ENCODE measurements at places on chromosomes 13 and 19.

- DNase-seq = no peak
These were observed 393.8 kb downstream of the SLITRK6 start for GRCh38 chr13:85405316-85405897.

DNA sequence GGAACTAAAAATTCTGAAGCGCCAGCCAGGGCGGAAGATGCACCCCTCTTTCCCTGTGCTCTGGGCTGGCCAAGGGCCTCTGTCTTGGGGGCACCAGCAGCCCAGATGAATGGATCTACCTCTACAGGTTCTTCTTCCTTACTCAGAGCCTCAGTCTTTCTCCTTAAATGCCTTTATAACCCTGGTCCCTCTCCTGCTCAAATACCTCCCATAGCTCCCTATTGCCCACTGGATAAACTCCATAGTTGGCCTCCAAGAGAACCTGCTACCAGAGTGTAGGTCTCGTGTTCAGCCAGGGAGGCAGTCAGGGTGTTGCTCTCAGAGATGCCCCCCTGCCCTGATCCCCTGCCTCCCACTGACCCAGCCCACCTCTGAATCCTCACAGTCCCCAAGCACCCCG, 30.5 kb downstream of the OR10H4 start:
- no peak for DNase-seq

- DNase-seq = no peak
These were observed 961.2 kb upstream of the SPRY2 start for GRCh38 chr13:81302125-81302524.

- no peak for DNase-seq
These were observed 50.2 kb downstream of the RFX2 start for GRCh38 chr19:6059988-6060599.

DNA sequence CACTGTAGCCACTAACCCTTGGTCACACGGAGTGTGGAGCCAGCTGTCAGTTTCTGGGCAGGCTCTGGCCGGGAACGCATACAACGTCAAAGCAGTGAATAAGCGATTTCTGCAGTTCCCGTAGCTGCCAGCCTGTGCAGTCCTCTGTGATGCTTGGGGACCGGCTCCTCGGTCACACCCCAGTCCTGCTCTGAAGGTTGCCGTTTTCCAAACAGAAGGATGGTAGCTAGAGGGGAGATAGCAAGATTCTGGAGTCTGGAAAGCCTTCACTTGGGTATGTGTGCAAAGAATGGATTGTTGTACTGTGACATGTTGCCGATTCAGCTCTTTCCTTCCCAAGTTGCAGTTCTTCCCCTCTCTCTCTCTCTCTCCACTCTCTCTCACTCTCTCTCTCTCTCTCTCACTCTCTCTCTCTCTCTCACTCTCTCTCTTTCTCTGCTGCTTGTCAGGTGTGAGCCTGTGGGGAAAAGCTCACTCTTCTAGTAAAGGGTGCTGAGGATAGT, 38.7 kb upstream of the C1QTNF9 start:
- peak; percentile 66 for DNase-seq

GRCh38 chr19:49071860-49072547, 495 bp downstream of the KCNA7 start:
- peak; percentile 42 for DNase-seq

DNA sequence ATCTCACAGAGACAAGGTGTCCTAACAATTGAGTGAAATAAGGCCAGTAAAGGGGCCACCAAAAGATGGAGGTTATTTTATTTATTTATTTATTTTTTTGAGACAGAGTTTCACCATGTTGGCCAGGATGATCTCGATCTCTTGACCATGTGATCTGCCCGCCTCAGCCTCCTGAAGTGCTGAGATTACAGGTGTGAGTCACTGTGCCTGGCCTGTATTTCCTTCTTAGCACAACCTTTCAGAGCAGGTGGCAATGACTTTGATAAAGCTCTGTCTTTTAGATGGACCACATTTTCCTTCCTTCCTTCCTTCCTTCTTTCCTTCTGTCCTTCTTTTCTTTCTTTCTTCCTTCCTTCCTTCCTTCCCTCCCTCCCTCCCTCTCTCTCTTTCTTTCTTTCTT, 11.0 kb upstream of the DOCK6 start:
- no peak for DNase-seq

DNA sequence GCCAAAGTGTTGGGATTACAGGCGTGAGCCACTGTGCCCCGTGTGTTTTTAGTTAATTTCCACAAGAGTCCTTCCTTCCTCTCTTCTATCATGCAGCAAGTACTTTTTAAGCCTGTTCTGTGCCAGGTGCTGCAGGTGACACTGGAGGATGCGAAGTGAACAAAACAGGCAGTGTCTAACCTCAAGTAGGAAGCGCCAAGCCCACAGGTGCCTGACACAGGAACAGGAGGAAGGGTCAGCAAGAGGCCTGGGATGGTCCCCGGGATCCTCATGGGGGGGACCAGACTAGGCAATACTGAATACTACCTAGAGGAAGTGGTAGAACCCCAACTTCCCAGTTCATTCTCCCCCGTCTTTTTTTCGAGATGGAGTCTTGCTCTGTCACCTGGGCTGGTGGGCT, 1.8 kb upstream of the CALR start:
- no peak for DNase-seq

DNA sequence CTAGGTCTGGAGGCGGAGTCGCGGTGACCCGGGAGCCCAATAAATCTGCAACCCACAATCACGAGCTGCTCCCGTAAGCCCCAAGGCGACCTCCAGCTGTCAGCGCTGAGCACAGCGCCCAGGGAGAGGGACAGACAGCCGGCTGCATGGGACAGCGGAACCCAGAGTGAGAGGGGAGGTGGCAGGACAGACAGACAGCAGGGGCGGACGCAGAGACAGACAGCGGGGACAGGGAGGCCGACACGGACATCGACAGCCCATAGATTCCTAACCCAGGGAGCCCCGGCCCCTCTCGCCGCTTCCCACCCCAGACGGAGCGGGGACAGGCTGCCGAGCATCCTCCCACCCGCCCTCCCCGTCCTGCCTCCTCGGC, at the start of gene SLC5A5:
Gene SLC5A5, plus strand, starts transcription at position 68 of the 373 bp plus-strand sequence. CDS start 375 bp downstream, outside the sequence.
- peak; percentile 47 for DNase-seq

- no peak for DNase-seq
These were observed 8.6 kb downstream of the GTF2F1 start for GRCh38 chr19:6384381-6384780.

- DNase-seq = no peak
These were observed 32.9 kb upstream of the CD177 start for GRCh38 chr19:43320546-43320945.

DNA sequence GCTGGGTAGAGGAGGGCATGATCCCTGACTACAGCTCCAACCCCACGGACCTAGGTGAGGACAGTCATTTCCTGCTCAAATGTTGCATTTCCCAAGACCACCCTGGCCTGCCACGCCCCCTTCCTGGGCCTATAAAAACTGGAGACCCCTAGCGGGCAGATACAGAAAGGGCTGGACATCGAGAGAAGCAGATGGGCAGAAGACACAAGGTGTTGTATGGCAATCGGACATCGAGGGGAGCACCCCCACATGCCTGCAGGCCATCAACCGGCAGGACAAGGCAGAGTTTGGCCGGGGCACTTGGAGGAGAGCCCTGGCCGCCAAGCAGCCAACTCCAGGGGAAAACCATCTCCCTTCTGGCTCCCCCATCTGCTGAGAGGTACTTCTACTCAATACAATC, 746.4 kb downstream of the PCDH9 start:
- DNase-seq = no peak

GRCh38 chr13:113756441-113757097, 2.5 kb upstream of the TMEM255B start:
- DNase-seq = no peak

- DNase-seq = no peak
These were observed 95.0 kb downstream of the CYSLTR2 start for GRCh38 chr13:48748681-48749080.

GRCh38 chr13:50132904-50133357, 117.7 kb downstream of the KCNRG start:
- DNase-seq = no peak

GRCh38 chr13:34502011-34502410, 440.1 kb upstream of the NBEA start:
- no peak for DNase-seq

GRCh38 chr13:86729206-86729605, 930.0 kb upstream of the SLITRK6 start:
- no peak for DNase-seq

GRCh38 chr13:80921971-80922370, 581.0 kb upstream of the SPRY2 start:
- DNase-seq = no peak

- DNase-seq = no peak
These were observed 5.6 kb downstream of the PIAS4 start for GRCh38 chr19:4012975-4013634.

- DNase-seq = no peak
These were observed 154.3 kb downstream of the SIPA1L3 start for GRCh38 chr19:38061294-38061693.

GRCh38 chr13:112734696-112735547, 45.1 kb downstream of the ATP11A start:
- DNase-seq = no peak

DNA sequence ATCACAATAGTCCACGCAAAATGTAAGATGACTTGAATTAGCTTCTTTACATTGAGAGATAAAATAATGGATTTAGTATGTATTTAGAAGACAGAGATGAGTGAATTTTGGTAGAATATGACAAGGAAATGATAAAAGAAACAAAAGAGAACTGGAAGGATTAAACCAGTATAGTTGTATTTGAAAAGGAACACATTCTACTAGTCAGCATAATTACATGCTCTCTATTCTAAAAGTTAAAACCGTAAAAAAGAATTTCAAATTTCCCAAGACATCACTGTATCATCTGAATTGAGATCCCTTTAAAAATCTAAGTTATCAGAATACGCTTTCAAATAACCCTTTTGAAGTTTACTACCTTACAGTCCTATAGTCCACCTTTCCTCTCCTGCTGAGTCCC, 1156.7 kb upstream of the PCDH9 start:
- DNase-seq = no peak

DNA sequence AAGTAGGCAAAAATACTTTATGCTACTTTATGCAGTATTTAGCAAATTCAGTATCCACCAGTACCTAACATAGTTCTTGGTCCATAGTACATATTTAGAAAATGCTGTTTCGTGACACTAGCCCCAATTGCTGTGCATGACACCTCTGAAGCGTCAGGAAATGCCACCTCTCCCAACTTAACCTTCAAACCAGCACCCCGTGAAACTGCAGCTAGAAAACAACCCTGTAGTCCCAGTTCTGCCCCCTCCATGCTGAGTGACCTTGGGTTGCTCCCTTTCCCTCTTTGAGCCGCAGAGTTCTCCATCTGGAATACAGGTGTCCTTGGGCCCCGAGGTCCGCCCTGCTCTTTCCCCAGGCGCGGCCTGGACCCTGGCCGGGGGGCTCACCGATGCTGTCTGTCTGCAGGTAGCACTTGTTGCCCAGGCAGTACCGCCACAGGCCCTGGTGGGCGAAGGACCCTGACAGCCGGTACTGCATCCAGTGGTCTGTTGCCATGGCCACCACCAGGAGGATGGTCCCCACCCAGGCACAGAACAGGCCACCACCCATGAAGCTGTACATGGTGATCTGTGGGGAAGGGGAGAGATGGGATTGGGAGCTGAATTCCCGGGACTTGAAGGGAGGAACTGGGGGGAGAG, 773 bp downstream of the LIM2 start:
- no peak for DNase-seq

DNA sequence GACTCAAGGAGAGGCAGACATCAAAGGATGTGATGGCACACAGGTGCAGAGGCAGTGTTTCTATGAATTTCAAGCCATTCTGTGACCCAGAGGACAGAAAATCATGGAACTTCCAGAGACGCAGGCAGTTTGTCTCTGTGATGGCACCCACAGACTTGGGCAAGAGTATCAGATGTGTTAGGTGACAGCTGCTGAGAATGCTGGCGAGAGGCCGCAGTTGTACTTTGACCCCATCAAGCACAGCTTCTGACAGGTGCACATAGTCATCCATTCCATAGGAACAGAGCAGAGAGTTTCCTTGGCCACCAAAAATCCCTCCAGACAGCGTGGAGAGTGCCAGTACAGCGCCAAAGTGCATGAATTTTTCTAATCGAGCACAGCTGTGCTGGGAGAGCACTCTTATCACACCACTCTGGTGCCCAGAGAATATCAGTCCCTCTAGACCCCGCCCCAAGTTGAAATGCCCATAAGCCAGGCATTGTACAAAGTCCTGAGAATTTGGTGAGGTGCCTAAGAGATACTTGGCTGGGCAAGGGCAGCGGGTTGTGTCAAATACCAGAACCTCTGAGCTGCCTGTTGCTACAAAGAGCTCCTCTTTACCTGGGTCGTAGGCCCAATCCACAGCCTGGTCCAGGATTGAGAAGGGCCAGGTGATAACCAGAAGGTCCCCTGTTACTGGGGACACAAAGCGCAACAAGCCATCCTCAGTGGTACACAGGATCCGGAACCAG, 12.4 kb downstream of the WDR87 start:
- no peak for DNase-seq

GRCh38 chr13:92842145-92842544, 384.5 kb upstream of the GPC6 start:
- DNase-seq = no peak

- no peak for DNase-seq
These were observed 621.1 kb upstream of the KLHL1 start for GRCh38 chr13:70729369-70729768.
